Uterus (tissue), 4 donors: ENCODE measurements at places on chromosomes 1 and 21. TPM values are rescaled to one million over a fixed set of nuclear protein-coding genes. Genes with fewer than 3 reads are reported as not detected.

DNA sequence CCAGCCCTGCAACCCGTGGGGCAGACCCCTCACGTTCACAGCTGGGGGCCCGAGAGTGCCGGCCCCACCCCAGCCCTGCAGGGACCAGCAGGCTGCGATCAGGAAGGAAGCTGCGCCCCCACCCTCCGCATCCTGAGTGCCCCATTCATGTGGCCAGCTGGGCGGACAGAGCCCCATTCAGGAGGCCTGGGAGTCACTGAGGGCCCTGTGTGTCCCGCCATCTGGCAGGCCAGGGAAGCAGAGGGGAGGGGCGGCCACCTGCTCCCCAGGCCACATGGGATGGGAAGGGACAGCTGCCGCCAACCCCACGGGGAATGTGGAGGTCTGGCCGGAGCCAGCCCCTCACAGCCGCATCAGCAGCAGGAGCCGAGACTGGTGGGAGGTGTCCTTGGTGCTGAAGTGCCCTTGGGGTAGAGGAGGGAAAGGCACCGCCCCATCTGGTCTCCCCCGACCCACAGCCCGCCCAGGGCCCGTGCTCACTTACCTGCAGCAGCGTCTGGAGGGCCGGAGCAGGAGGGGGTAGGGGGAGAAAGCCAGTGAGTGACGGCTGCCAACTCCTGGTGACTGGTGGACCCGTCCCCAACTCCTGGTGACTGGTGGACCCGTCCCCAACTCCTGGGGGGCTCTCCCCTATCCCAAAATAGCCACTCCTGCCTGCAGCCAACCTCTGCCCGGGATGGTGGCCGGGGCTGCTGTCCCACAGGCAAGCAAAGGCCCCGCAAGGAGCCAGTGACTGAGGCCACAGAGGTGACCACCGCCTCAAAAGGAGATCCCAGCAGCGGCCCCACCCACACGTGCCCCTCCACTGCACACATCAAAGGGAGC, 8.7 kb downstream of the ACAP3 start:
- no peak for DNase-seq

GRCh38 chr1:47753808-47754207, 243.4 kb downstream of the TRABD2B start:
- DNase-seq = no peak

- no peak for DNase-seq
These were observed 89.2 kb downstream of the BEND5 start for GRCh38 chr1:48687282-48688045.

Gene GIPC2
- 8.2 TPM for total RNA-seq

- no peak for DNase-seq
These were observed 18.1 kb downstream of the NAV1 start for GRCh38 chr1:201556841-201557571.

- DNase-seq = no peak
These were observed 82.3 kb downstream of the SYT2 start for GRCh38 chr1:202627841-202628565.

GRCh38 chr21:34027721-34028461, 45.5 kb upstream of the MRPS6 start:
- no peak for DNase-seq

DNA sequence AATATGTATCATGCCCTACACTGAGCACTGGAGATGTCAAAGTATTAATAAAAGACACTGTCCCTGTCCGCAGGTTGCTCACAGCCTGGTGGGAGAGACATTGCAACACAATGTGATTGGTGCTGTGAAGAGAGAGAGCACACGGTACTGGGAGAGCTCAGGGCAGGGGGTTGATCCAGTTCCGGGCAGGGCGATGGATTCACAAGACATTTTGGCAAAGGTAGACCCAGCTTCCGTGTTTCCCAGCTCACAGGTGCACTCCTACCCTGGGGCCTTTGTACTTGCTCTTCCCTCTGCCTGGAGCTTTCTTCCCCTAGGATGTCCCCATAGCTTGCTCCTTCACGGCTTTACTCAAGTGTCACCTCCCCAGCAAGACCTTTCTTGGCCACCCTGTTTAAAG, 1.4 kb downstream of the PLA2G5 start:
- no peak for DNase-seq

Gene LGR6
- total RNA-seq = 4.0 TPM

DNA sequence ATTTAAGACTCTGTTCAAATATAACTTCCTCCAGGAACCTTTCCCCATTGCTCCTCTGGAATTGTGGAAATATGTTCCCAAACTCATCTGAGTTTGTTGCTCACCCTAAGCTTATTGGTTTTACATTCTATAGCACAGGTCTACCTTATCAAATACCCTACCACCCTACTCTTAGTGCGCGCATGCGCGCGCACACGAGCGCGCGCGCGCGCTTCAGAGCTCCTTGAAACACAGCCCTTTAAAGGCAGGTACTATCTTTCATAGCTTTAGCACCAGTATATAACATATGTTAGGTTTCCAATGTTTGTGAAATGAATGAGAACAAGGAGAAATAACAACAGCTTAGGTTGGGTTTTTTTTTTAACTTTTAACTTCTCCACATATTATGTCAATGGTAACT, 3.5 kb downstream of the IPP start:
- no peak for DNase-seq

Gene ABL2
- total RNA-seq = 33.1 TPM

Gene TPTE
- not detected for total RNA-seq

- DNase-seq = no peak
These were observed 13.2 kb downstream of the TMEM240 start for GRCh38 chr1:1527092-1527816.

Gene PRAMEF11
- total RNA-seq = not detected

- DNase-seq = no peak
These were observed 14.1 kb downstream of the ZBTB18 start for GRCh38 chr1:244065063-244065793.

GRCh38 chr1:156099282-156099681, 15.2 kb upstream of the LMNA start:
- DNase-seq = no peak

Gene PLA2G2C
- total RNA-seq = not detected

GRCh38 chr1:153293480-153293775, 19.3 kb downstream of the PGLYRP3 start:
- no peak for DNase-seq

Gene EXO1
- total RNA-seq = 0.52 TPM

DNA sequence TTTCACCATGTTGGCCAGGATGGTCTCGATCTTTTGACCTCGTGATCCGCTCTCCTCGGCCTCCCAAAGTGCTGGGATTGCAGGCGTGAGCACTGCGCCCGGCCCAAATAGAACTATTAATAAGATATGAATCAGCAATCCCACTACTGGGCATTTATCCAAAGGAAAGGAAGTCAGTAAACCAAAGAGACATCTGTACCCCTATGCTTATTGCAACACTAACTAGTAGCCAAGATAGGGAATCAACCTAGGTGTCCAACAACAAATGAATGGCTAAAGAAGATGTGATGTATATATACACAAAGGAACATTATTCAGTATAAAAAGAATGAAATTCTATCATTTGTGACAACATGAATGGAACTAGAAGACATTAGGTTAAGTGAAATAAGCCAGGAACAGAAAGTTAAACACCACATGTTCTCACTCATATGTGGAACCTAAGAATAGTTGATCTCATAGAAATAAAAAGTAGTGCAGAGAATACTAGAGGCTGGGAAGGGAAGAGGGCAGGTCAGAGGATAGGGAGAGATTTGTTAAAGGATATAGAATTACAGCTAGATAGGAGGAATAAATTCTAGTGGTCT, 48.8 kb downstream of the XPR1 start:
- no peak for DNase-seq

DNA sequence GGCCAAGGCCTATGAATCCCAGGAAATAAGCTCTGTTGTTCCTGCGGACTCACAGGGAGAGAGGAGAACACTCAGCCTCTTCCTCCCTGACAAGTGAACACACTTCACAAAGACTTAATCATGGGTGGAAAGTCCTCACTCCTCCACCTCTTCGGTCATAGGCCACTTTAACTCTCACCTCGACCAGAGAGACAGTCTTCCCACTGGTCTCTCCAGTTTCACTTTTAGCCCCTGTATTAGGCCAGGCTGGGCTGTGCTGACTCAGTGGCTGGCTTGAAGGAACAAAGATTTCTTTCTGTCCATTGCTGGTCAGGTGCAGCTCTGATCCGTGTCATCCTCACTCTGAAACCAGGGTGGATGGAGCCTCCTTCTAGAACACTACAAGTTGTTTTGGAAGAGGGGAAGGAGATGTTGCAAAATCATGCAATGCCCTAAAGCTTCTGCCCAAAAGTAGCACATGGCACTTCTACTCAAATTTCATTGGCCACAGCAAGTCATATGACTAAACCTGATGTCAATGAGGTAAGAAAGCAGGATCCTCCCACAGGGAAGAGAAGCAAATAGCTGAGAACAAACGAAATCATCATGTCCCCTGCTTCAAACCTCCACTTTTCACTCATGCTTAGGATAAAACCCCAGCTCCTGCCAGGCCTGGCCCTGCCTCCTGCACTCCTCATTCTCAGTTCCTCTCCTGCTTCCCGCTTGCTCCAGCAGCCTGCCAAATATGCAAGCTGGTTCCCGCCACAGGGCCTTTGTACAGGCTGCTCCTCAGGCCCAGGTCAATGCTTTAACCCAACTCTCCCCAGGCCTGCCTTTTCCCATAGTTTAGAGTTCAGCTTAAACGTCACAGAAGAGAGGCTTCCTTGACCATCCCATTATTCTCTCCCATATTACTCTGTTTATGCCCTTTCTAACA, 150.5 kb upstream of the RUNX3 start:
- DNase-seq = no peak

Gene BSND
- not detected for total RNA-seq

GRCh38 chr1:176961678-176962077, 202.8 kb downstream of the ASTN1 start:
- no peak for DNase-seq

Gene ACKR1
- 194 TPM for total RNA-seq

DNA sequence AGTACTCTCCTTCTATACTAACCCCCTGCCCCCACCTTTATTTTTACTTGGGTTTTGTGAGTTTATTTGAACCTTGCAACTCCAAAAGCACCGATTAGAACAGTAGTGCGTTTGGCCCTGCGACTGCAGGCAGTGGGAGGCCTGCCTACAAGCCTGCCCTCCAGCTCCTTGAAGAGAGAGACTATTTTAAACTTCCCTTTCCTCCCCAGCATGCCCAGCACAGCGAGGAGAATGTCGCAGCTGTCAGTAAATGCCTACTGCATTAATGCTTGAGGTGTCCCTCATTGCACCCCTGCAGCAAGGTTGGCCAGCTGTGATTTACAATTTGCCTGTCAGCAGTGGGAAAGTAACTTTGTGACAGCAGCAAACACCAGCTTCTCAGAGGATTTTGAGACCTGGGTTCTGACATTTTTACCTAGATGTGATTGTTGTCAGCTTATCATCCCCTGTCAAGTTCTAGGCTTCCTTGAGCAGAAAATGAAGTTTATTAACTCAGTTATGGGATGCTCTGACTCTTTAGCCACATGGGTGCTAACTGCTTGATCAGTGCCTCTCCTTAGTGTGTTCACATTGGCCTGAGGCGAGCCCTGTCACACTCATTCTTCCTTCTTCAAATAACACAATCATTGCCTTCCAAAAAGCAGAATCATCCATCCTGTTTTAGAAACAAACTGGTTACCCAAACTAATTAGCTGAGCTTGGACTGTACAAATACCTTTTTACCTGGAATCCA, 170.6 kb downstream of the PDE4B start:
- DNase-seq = no peak

Gene CASZ1
- total RNA-seq = 0.59 TPM

DNA sequence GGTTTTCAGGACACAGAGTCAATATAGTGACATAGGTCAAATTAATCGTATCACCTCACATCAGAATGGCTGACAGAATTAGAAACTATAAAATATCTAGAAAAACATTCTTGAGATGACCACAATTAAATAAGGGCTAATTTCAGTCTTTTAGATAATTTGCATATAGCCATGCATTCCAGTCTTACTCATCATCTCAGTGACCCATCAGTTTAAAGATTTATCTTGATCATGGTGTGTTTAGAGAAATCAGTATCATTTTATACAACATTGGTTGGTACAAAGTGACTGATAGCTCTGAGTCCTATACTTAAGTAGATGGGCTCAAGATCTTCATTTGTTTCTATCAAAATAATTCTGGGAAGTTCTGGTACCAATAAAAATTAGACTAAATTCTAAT, 262.3 kb upstream of the SNX7 start:
- no peak for DNase-seq

DNA sequence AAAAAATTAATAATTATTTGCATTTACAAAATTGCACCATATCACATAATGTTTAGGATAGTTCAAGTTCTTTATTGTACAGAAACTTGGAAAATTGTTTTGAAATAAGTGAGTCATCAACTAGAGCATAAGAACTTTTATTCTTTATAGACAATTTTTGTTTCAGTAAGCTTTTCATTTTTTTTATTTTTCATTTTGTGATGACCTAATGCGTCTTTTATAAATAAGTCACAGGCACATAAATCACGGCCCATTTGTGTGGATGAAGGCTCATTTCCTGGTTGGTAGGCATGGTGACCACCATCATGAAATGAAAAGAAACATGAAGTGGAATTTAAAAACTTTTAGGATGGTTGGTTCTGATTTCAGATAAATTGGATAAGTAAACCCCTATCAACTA, 39.3 kb downstream of the SPAG17 start:
- DNase-seq = no peak

Gene CNKSR1
- total RNA-seq = 0.29 TPM

DNA sequence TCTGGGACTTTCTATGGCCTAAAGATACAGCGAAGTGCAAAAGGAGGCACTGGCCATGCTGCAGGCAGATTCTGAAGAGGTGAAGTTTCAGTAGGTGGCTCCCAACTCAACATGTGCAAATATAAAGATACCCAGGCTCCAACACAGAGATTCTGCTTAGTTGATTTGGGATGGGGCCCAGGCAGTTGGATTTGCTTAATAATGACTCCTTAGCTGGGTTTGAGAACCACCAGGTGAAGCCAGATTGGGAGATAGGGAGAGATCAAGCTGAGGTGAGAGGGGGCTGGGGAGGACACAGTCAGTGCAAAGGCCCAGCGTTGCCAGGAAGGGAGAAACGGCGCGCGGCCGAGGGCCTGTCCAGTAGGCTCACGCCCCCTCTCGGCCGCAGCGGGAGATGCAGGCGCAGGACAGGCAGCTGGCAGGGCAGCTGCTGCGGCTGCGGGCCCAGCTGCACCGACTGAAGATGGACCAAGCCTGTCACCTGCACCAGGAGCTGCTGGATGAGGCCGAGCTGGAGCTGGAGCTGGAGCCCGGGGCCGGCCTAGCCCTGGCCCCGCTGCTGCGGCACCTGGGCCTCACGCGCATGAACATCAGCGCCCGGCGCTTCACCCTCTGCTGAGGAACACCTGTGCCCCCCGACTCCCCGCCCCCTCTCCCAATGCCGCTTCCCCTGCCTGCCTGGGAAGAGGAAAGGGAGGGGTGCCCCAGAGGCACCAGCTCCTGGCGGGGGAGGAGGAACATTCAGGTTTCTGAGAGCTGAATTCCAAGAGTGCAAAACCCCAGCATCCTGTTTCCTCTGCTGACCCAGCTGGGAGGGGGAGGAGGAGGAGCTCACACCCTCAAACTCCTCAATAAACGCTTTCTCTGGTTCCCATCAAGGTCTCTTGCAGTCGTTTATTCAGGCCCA, 1.2 kb downstream of the FAM167B start:
- DNase-seq = peak; percentile 84
